ENCODE measurements at places on chromosomes 7 and 10.

- no peak for DNase-seq
Observed at GRCh38 chr7:114879554-114879953, 42.3 kb upstream of the MDFIC start.

- DNase-seq, result no peak
Observed at GRCh38 chr10:1033601-1034000, 7.9 kb upstream of the IDI2 start.

GRCh38 chr10:42691361-42692120 lies 53.2 kb upstream of the ZNF33B start:
- DNase-seq, result no peak

GRCh38 chr7:44217852-44218402 lies 17.1 kb downstream of the YKT6 start:
- DNase-seq, result no peak

DNA sequence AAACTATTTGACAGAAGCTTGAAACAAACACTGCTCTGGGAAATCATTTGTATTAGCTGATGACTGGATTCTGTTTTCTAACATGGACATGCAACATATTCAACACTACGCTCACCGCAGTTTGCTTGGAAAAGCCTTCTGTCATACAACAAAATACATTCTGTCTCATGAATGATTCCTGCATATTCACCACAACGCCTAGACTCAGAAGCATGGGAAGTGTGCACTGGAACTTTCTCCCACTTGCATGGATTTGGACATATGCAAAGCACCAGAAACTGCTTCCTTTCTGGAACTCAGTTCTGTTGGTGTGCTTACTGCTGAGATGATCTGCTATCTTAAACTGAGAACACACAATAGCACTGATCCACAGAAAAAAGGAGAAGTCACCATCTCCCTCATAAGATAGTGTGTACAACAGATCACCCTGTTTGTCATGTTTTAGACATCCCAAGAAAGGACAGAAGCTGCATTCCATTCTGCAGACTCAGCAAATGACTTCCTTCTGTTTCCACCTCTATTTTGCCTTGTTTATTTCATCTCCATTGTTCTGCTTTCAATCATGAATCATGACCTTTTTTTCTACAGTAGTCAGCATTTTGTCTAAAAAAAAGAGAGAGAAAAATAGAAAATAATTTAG lies 115.8 kb downstream of the HTR7 start:
- no peak for DNase-seq

GRCh38 chr7:122070062-122070461 lies 74.0 kb downstream of the AASS start:
- no peak for DNase-seq

DNA sequence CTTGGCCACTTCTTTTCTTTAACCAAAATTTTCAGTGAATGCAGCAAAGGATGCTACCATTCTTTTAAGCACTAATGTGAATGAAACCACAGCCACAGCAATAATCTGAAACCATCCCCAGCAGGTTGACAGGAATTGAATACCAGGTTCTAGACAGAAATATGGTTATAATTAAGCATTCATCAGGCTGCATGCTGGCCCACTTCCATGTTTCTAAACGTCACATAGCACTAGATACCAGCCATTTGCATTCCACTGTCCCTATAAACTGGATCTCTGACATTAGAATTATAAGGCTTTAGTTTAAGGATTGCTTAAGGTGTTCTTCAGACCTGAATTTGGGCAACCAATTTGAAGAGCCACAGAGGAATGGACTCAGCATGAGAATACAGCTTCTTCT lies 340.8 kb upstream of the KLF6 start:
- DNase-seq, result no peak

DNA sequence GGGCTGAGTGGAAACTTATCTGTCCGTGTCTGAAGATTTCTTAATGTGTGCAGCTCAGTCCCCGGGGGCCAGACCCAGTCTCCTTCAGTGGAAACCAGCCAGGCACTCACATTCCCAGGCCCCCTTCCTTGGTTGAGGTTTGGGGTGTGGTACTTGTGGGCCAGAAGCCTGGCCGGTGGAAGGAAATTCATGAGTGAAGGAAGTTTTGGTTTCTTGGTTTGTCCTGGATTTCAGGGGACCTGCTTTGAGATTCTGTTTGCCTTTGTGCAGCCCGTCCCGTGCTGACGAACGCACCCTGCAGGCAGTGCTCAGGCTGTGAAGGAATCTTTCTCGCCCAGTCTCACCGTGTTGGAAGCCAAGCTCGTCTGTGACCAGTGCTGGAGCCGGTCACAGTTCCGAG lies 2.9 kb downstream of the INPP5A start:
- peak; percentile 42 for DNase-seq

DNA sequence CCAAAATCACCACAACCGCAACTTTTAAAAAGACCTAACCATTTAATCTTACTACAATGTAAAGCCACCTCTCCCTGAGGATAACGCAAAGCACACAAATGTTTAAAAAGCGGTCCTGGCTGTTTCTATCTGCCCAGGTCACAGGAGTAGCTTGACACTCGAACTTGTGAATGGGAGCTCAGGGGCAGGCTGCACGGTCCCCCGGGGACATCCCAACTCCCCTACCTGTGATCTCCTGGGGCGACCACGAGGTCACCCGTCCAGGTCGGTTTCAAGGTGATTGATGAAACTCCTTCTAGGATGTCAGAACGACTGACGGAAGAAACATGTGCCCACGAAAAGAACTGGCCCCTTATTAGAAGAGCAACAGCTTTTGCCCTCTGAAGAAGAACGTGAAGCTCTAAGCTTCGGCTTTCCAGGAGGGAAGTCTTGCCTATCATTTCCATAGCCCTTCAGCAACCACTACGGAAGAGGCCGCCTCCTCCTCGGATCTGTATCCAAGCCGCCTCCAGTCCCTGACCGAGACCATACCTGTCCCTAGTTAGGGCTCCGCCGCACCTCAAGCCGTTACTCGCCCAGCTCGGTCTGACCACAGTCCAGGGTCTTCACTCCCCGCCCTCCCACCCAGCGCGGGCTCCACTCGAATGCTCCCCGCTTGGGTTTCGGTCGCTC lies 459 bp downstream of the CYCS start:
- no peak for DNase-seq

DNA sequence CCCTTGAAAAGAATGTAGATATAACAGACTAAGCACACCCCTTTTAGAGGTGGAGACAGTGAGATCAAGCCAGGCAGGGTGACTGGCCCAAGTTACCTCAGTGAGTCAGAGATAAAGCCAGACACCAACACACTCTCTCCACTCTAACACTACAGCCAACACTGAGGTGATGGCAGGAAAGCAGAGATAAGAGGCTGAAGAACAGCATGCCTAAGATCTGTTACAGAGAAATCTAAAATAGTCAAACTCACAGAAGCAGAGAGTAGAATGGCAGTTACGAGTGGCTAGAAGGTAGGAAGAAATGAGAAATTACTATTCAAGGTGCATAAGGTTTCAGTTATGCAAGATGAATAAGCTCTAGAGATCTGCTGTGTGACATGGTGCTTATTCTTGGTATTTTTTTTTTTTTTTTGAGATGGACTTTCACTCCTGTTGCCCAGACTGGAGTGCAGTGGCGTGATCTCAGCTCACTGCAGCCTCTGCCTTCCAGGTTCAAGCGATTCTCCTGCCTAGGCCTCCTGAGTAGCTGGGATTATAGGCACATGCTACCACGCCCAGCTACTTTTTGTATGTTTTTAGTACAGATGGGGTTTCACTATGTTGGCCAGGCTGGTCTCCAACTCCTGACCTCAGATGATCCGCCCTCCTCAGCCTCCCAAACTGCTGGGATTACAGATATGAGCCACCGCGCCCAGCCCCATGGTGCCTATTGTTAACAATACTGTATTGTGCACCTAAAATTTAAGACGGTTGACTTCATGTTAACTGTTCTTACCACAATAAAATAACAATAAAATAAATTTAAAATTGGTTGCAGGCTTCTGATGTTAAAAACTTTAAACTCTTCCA lies 28.7 kb downstream of the ICA1 start:
- DNase-seq, result no peak

- peak; percentile 51 for DNase-seq
Observed at GRCh38 chr10:69974551-69975155, 78.0 kb upstream of the MACROH2A2 start.

DNA sequence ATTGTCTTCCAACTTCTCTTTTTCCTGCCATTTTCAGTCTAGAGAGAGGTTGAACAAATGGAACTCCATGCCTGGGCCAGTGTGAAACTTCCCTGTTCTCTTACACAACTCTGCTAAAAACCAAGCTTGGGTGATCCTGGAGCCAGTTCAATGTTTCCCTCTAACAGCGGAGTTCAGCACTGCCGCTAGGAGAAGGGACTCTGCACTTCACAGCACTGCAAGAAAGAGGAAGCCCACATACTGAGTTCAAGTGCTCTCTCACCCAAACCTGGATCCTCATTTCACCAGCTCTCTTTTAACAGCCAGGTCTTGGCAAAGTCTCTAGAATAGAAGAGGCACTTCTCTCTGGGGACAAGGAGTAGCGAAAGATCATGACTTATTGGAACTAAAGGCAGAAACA lies 18.8 kb downstream of the FOXI2 start:
- DNase-seq, result no peak

- DNase-seq, result no peak
Observed at GRCh38 chr10:7406712-7407333, 4.0 kb downstream of the SFMBT2 start.

DNA sequence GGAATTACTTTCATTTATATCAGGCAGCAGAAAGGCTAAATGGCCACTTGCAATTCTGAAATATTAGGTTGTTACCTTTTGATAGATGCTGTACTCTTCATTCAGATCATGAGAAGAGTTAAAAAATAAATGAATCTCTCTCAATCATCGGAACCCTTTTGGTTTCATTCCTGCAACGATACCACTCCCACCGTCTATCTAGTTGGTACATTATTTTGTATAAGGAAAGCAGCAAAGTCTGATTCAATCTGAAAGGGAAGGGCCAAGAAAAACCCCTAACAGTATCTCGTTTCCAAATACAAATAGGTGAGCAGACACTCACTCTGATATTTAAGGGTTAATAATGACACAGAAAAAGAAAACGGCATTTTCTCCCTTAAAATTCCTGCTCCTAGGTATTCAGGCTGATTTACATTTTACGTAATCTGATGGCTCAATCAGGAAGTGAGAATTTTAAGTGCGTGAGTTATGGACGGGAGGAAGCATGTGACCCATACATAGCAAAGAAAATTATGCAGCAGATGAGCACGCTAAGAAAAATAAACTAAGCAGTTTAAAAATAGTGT lies 209.4 kb upstream of the KLF14 start:
- no peak for DNase-seq

DNA sequence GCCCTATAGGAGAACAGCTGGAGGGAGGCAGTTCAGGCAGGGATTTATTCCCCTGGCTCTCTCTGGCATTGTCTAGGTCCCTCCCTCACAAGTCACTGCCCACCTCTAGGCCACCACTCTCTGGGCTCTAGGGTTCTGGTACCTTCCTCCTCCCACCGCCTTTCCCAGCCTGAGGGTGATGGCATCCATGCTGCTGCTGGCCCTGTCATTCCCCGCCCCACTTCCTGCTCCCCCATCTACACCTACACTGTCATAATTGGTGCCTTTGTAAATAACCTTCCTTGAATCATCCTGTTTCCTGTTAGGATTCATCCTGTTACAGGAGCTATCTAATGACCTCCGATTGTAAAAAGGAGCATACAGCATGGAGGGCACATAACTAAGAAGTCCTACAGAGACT lies 303.3 kb upstream of the COBL start:
- no peak for DNase-seq

DNA sequence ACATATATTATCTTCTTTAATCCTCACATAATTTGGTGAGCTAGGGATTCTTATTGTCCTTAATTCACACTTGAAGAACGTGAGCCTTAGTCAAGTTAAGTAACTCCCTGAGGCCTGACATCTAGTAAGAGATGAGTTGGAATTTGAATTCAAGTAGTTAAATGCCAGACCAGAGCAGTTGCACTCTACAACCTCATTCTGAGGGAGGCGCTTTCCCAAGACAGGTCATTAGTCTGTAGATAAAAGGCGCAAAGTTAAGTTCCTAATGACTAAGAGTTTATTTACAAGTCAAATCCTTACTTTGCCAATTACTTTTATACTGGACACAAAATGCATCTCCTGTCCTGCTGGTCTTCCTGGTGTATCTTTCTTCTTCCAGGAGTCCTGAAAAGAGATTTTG lies 3.6 kb upstream of the EXOC6 start:
- no peak for DNase-seq

GRCh38 chr10:45376371-45376801 lies 2.4 kb downstream of the ALOX5 start:
- no peak for DNase-seq

DNA sequence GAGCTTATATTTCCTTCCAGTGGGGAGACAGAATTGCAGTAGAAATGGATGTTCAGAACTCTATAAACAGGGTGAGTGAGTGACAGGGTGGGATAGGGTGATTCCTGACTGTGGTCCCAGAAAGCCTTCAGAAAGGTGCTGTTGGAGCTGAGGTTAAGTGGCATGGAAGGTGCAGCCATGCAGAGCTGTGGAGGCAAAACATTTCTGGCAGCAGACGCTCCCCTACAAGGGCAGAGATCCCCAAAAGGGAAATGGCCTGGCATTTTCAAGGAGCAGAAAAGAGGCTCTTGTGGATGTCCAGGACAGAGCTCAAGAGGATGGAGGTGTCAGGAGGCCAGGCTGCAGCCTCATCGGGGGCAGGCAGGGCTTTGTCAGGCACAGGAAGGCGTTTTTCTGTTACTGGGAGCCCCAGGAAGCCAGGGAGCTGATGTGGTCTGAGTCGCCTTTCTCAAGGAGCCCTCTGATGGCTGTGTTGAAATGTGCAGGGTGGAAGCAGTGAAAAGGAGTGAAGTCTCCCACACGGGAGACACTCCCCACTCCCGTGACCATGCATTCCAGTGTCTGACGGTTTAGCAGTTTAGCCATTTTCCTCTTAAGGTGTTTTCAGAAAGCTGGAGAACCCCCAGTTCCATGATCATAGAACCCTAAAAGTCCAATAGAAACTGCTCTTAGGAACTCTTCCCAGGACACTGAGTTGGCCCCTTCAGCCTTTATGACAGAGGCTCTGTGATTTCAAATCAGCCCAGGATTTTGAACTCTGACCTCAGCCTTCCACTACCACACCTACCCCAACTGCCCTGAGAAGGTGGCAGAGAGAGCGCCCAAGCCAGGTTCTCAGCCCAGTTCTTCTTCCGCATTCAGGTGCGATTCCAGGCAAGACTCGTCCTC lies 96.2 kb downstream of the C10orf105 start:
- DNase-seq, result peak; percentile 60

DNA sequence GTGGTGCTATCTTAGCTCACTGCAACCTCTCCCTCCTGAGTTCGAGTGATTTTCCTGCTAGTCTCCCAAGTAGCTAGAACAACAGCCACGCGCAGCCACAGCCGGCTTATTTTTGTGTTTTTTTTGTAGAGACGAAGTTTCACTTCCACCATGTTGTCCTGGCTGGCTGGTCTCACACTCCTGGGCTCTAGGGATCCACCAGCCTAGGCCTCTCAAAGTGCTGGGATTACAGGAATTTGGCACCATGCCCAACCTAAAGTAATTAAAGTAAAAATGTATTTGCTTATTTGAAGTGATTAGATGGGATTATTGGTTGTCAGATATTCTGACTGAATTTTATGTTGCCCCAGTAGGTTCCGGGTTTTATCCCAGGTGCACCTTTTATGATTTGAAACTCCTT lies 22.7 kb downstream of the LUC7L2 start:
- DNase-seq, result no peak
